ENCODE measurements at places on chromosomes 12 and 14.
A peak's percentile ranks its signal among the peaks of the same experiment; 100 is the strongest.

DNA sequence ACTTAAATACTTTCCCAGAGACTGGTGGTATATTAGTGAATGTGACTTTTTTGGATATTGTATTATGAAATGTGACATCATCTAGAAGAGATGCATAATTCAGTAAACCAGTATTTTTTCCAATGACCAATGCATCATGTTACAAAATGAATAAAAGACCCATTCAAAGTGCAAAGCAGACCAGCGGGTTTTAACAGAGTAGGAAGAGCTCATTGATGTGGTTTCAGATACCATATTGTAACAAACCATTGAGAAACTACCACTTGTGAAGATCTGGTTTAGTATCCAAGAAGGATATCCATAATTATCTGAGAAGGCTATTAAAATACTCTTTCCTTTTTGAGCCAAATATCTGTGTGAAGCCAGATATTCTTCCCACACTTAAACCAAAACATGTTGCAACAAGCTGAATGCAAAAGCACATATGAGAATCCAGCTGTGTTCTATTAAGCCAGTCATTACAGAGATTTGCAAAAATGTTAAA is 47.7 kb downstream of the MVK start:
- DNase-seq, result peak; percentile 11

GRCh38 chr12:119259484-119259883 is 75.0 kb upstream of the CCDC60 start:
- DNase-seq, result no peak

- no peak for DNase-seq
Measured at GRCh38 chr14:85867450-85867849, 337.5 kb downstream of the FLRT2 start.

GRCh38 chr14:64983439-64984310 is 3.0 kb upstream of the FNTB start:
- DNase-seq, result peak; percentile 16
